Dermis microvascular lymphatic vessel endothelial cell (primary cell): ENCODE measurements at places on chromosomes 16 and 17. TPM values are rescaled to one million over a fixed set of nuclear protein-coding genes. Genes with fewer than 3 reads are reported as not detected.

DNA sequence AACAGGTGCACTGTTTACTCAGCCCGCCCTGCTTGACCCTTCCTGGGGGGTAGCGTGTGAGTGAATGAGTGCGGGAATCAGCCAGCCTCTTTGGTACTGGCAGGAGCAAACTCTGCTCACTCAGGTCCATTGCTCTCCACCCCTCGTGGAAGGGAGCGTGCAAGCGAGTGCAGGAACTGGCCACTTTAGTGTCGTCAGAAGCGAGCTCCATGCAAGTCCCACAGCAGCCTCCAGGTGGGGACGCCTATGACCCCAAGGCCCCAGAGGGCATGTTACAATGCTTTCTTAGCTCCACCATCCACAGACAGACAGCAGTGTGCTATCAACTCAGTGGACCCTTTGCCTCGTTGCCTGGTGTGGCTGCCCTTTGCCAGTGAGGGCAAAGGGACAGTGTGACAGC lies 1025.1 kb upstream of the CDH8 start:
- no peak for DNase-seq

DNA sequence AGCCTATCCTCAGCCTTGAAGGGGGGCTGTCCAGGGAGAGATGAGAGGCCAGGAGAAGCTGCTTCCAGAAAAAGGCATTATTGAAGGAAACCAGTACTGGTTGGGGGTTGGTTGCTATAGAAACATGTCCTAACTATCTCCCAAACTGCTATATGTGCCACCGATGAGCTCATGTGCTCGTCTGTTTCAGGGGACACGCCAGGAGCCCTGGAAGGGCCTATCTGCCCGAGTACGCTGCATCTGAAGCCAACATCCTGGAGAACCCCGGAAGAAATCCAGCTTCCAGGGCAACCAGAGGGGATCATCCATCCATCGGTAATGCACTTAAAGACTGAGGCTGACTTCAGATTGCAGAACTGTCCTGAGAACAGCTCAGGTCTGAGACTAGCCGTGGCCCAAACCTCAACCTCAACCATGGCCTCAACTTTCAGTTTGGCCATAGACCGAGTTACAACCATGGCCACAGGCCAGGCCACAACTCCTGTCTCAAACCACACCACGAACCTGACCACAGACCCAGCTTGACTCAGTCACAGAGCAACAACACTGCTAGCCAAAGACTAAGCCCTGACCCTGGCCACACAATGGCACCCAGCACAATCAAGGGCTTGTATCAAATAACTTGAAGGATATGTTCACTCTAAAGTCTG lies 10.2 kb downstream of the PITPNM3 start:
- no peak for DNase-seq

DNA sequence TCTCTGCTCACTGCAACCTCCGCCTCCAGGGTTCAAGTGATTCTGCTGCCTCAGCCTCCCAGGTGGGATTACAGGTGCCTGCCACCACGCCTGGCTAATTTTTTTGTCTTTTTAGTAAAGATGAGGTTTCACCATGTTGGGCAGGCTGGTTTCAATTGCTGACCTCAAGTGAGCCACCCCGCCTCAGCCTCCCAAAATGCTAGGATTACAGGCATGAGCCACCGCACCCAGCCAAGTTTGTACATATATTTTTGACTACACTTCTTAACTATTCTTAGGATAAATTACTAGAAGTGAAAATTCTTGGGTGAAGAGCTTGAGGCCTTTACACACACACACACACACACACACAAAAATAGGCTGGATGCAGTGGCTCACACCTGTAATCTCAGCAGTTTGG lies 1.4 kb upstream of the ITGAM start:
- DNase-seq: no peak

DNA sequence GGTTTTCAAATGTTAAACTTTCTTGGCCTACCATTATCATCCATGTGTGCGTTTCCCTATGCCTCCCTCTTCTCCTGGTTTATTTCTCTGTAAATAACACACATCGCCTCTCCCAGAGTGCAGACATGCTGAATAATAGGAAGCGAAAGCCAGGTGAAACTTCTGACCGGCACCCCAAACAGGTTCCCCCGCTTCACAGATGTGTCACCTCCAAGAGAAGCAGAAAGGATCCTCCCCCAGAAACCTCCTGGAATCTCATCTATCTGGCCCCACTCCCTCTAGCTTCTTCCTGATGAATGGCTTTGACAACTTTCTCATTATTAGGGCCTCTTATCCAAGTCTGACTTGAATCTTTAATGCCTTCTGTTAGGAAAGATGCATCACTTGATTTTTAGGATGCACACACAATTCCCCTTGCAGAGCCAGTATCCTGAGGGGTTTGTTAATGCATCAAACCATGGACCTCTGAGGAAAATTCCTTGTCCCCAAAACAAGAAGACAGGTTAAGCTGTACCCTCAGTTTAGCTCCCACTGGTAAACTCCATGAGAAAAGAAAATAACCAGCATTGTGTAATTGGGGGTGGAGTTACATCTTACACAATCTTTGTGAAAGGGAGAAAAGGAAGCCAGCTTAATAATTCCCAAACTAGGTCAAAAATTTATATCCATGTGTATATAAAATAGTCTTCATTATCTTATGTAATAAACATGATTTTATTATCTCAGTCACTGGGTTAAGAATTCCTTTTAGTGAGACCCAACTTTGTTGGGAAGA lies 20.1 kb upstream of the HYDIN start:
- DNase-seq: no peak

GRCh38 chr17:44203731-44204440 lies 4.2 kb upstream of the ATXN7L3 start:
- peak; percentile 58 for DNase-seq

- no peak for DNase-seq
These were observed 75.8 kb upstream of the MED13 start for GRCh38 chr17:62140836-62141235.

Gene FAM171A2
- 3.9 and 6.6 TPM in 2 replicates for total RNA-seq

Gene CDH5
- 263 and 363 TPM in 2 replicates for total RNA-seq

Gene FN3K
- 3.5 and 6.4 TPM in 2 replicates for total RNA-seq

Gene SLC46A1
- 0.77 and 1.8 TPM in 2 replicates for total RNA-seq

Gene CCL4L2
- total RNA-seq: not detected in 2 replicates

Gene CES5A
- total RNA-seq: not detected in 2 replicates
